Body of pancreas (tissue), 4 donors: ENCODE measurements at places on chromosomes 1 and 21.

GRCh38 chr1:30908696-30909364 is at the start of gene SDC3:
TSS of gene SDC3 (minus strand) at chr1:30908758. CDS start at chr1:30908586, 172 bp downstream.
- DNase-seq, result peak; percentile 40

GRCh38 chr1:84698151-84699110 is 8.2 kb upstream of the SSX2IP start:
- DNase-seq, result no peak

- DNase-seq, result no peak
Observed at GRCh38 chr1:198079432-198079951, 77.3 kb upstream of the NEK7 start.

GRCh38 chr1:210769473-210769872 is 364.5 kb downstream of the KCNH1 start:
- no peak for DNase-seq
